Fibroblast of mammary gland (primary cell): ENCODE measurements at places on chromosomes 6 and 20.

- no peak for DNase-seq
Measured at GRCh38 chr6:33695451-33695887, 16.0 kb downstream of the UQCC2 start.

- peak; percentile 83 for DNase-seq
Measured at GRCh38 chr20:3687655-3688054, 5.8 kb upstream of the ADAM33 start.

- no peak for DNase-seq
Measured at GRCh38 chr6:137222381-137222780, 3.2 kb upstream of the IFNGR1 start.

DNA sequence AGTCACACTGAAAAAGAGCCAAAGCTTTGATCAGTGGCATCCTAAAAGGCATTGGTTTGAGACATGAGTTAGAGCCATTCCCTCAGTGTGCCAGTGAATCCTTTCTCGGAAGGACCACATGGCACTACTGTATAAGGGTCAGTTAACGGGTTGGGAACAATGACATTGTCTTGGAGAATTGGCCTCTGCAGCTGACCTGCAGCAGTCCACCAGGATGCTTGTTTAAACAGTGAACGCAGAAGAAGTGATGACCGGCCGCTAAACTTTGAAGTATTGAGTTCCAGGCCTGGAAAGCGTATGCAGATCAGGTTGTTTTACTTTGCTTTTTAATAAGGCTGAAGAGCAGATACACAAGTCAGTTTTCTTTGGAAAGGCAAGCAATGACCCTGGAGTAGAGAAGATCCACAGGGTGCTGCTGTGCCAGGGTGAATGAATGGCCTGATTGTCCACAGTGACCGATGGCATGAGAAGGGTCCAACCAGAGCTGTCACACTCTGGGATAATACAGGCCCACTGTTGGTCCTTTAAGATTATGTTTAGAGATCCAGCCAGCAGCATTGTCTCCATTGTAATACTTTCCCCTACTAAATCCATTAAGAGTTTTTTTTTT lies 57.8 kb downstream of the GMPR start:
- DNase-seq, result no peak

GRCh38 chr6:13099771-13100170 lies 228.6 kb downstream of the TBC1D7 start:
- no peak for DNase-seq

DNA sequence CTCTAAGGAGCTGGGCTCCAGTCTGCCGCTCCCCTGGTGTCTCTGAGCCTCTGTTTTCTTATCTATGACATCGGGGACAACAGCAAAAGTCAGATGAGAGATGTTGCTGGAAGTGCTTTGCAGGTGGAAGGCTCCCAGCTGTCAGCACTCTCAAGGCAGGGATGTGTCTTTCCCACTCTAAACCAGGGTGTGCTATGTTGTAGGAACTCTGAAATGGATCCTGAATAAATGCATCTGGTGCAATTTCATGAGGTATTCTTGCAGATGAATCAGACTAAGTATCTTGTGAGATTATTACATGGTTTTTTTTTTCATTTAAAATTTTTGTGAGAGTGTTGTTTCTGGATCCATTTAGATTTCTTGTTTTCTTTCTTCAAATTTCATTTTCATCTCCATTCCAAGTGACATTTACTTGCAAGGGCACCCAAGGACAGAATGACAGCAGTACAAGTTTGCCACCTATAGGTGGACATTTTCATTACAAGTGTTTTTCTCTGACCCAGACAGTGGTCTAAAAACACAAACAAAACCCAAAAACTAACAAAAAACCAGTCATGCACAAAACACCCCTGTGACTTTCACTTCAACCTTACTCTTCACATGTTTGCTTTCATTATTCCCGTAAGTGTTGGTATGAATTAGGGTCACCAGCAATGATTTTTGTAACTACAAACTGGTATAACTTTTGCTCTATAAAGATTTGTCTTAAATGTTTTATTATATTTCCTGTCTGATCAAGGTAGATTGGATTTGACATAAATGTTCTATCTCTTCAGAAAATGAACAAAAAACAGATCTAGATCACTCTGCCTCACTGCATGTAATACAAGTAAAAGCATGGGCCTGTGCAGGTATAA lies 14.7 kb upstream of the SIM1 start:
- peak; percentile 66 for DNase-seq

DNA sequence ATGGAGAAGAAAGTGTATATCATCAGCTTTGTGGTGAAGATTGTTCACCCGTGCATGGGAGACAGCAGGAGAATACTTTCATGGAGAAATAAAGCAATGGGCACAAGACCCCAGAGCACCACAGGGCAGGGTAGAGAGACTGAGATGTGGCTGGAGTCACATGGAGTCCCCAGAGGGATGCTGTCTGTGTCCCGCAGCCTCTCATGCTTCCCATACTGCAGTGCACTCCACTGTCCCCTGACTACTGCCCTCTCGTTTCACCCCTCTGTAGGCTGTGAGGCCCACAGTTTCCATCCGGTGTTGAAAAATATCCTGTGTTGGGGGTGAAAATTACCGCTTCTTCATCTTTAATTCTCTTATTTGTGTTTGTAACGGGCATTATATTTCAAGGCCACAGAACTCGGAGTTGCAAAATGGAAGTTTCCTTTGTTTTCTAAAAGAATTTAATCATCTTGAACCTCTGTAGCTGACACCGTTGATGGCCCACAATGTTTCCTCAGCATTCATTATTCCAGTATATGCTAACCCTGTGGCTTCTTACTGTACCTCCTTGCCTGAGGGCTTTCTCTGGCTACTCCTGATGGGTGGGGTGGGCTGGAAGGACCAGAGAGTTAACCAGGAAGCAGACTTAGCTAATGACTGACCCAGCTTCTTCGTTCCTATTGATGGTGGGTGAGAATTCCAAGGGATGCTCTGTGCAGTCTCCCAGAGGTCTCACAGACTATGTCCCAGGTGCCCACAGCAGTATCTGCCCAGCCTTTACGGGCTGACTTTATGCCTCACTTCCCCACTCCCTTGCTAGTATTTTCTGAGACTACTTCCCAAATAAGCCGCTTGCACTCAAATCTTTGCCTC lies 51.7 kb downstream of the PROKR2 start:
- DNase-seq, result no peak

- no peak for DNase-seq
Measured at GRCh38 chr6:107342144-107342543, 117.2 kb downstream of the PDSS2 start.

- DNase-seq, result no peak
Measured at GRCh38 chr6:163231356-163232014, 183.0 kb upstream of the QKI start.

- DNase-seq, result no peak
Measured at GRCh38 chr6:45854149-45854742, 161.4 kb downstream of the CLIC5 start.

GRCh38 chr6:166687879-166688205 lies 60.8 kb upstream of the RPS6KA2 start:
- no peak for DNase-seq
